AG04450 (cell line): ENCODE measurements at places on chromosomes 2 and 18. TPM values are rescaled to one million over a fixed set of nuclear protein-coding genes. Genes with fewer than 3 reads are reported as not detected.

The CNRIP1 gene
- polyA plus RNA-seq, result 56.3 and 61.6 TPM in 2 replicates

The CDK15 gene
- 16.0 and 18.6 TPM in 2 replicates for polyA plus RNA-seq

The LHCGR gene
- 3.4 and 3.8 TPM in 2 replicates for polyA plus RNA-seq

The MAPRE3 gene
- polyA plus RNA-seq, result 16.4 and 16.8 TPM in 2 replicates

The UCN gene
- 0.40 TPM in 1 of 2 replicates, not detected in the other for polyA plus RNA-seq

The FAM228A gene
- 0.05 and 0.07 TPM in 2 replicates for polyA plus RNA-seq

The GALR1 gene
- not detected in 2 replicates for polyA plus RNA-seq

The IMP4 gene
- polyA plus RNA-seq, result 51.0 and 79.5 TPM in 2 replicates

The RBKS gene
- polyA plus RNA-seq, result 1.4 and 1.5 TPM in 2 replicates

The AFF3 gene
- polyA plus RNA-seq, result 17.9 and 21.8 TPM in 2 replicates

The ZEB2 gene
- polyA plus RNA-seq, result 36.1 and 41.7 TPM in 2 replicates

The ARHGAP25 gene
- 0.38 and 0.55 TPM in 2 replicates for polyA plus RNA-seq

DNA sequence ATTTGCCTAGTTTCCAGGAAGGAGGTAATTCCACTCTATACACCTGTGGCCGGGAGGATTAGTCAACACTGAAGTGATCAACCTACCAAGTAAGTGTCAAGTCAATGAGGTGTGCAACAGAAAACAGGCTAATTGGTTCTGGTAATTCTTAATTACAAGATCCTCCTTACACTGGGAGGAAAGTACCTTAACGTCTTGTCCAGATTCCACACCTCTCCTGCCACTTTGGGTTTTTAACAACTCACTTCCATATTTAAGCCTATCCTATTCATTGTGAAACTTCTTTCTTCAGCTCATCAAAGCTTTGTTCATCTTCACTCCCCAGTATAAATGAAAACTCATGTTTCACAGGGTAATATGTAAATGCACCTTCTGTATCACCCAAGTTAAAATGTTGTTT lies 22.0 kb upstream of the MAP4K4 start:
- no peak for DNase-seq

GRCh38 chr2:10599089-10599488 lies 90.7 kb downstream of the NOL10 start:
- no peak for DNase-seq

GRCh38 chr2:118055512-118056164 lies 32.6 kb upstream of the INSIG2 start:
- DNase-seq, result no peak

DNA sequence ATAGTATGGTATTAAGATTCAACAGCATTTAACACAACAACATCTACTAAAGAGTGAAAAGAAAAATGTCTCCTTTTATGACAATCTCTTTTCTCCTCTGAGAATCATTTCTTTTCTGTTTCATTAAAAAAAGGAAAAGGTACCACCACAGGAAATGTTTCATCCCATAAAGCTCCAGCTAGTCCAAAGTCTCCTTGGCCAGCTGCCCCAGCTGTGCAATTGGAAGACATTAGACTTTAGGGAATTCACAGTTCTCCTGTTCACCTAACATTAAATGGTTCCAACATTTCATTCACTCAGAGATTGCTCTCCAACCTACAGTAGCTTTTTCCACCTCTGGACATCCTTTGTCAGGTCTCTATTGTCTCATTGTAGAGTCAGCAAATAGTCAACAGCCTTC lies 78.7 kb upstream of the YPEL5 start:
- DNase-seq, result no peak

DNA sequence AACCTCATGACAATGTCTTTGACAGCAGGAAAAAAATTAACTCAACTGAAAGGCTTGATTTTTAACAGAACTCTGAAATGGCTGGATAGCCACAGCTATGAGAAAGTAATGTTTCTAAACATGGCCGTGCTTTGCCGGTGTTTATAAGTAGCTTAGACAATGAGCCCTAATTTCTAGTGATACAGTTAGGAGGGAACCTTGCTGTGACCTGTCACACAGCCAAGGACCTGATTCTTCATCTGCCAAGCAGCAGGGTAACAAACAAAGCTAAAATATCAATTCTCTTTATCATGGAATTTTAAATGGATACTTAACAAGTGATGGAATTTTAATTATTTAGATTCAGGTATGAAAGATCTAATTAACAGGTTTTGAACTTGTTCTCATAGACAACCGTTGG lies 24.3 kb upstream of the DYNC2LI1 start:
- DNase-seq, result no peak

DNA sequence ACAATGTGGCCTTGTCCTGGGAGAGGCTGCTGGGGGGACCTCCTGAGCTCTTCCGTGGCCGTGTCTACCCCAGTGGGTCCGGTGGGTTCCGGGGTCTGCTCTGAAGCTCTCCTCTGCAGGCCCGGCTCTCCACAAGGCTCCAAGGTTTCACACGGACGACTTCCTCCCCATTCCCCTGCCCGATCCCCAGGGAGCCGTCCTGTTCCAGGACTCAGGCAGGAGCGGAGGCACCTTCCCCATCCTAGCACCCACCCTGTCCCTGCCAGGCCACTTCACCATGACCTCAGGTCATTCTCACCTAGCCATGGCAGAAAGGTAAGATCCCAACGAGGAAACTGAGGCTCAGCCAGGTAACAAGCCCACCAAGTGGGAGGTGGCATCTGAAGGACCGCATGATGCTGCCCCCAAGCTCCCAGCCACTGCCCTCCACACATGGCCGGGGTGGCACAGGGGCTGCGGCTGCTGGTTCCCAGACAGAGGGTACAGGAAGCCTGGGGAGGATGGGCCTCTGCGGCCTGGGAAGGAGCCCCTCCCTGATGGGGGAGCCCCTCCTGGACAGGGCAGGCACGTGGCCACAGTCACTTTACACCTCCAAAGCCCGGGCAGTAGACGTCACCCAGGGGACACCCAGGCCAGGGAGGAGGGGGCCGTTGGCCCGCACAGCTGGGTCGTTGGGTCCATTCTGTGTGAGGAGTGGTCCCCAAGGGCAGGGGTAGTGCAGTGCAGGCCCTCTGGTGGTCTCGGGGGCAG lies 274.0 kb downstream of the NDUFA10 start:
- no peak for DNase-seq

- DNase-seq, result no peak
Observed at GRCh38 chr2:43038034-43038695, 188.2 kb downstream of the ZFP36L2 start.

DNA sequence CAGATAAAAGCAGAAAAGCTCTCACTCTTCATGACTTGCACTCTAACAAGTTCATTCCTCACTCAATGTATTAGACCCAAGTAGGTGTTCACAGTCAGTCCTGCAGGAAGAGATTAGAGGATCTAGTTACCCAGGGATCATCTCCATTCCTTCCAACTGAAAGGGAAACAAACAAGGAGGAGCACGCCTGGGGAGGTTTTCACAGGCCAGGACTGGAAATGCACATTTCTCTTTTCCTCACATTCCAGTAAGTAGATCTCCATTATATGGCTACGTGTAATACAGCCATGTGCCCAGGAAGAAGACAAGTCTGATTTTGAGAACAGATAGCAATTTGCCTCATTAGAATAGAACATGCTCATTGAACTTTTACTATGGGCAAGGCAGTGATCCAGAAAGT lies 1132.2 kb upstream of the FAM98A start:
- DNase-seq, result no peak

DNA sequence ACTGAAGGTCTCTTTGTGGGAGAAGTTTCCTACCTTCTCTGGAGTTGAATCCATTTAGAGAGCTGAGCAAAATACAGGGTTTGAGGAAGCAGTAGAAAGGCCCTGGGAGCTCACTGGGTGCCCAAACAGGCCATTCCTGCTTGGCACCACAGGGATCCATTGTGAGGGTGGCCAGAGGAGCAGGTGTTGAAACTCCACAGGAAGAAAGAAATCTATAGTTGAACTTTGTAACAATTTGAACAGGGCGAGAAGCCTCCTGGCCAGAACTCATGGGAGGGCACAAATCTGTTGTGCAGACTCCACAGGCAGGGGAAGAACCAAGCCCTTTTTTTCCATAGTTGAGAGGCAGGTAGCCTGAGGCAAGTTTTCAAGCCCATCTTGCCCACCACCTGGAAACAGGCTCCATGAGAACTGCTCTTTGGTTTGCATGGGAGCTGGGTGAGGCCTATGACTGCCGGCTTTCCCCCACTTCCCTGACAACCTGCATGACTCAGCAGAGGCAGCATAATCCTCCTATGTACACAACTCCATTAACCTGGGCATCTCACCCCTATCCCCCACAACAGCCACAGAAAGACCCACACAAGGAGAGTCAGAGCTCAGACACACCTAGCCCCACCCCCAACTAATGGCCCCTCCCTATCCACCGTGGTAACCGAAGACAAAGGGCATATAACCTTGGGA lies 1053.0 kb downstream of the TSN start:
- DNase-seq, result no peak

- no peak for DNase-seq
Observed at GRCh38 chr18:4074647-4075046, 380.5 kb downstream of the DLGAP1 start.

DNA sequence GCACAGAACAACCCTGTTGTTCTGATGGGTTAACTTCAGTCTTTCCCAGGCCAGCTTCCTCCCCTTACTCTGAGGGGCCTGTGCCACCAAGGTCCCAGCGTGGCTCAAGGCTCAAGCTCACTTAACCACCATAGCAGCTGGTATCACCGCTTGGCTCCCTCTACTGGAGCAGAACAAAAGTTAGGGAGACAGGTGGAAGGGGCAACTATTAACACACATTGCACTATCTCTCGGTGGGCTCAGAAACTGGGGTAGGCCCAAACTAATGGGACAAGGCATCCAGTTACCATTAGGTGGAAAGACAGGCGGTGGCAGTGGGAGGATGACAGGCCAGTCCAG lies 88.7 kb upstream of the ATL2 start:
- DNase-seq, result no peak

- DNase-seq, result no peak
Observed at GRCh38 chr2:27427863-27428212, 593 bp upstream of the NRBP1 start.

GRCh38 chr18:12048010-12048826 lies 45.4 kb upstream of the ANKRD62 start:
- DNase-seq, result no peak

DNA sequence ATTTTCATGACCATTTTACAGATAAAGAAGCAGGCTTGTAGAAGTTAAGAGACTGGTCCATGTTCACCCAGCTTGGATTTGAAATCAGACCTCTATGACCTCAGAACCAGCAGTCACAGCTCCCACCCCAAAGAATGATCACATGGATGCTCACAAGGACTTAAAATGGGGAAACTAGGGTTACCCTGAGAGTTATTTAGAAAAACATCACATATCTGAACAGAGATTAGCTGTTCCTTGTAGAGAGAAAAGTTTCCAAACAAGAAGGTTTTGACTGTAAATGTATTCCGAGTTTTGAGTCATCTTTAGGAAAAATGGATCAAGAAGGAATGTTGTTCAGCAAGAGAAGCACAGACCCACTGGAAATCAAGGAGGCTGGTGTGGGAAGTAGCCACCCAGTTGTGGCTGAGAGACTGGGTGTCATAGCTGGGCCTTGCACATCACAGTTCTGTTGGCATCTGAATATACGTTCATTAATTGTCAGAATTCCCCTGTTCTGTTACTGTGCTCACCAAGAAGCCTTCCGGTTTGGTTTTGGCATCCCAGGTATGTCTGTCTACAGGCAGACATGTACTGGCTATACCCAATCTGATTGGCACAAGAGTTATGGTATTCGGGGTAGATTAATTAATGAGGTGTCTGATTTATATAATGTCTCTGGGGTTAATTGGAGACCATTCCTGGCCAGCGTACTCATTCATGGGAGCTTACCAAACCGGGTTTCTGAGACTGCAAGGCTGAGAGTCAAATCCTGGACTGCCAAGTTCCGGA lies 371.8 kb upstream of the SLC14A2 start:
- DNase-seq, result no peak

- no peak for DNase-seq
Observed at GRCh38 chr18:3102983-3103382, 90.0 kb upstream of the LPIN2 start.

DNA sequence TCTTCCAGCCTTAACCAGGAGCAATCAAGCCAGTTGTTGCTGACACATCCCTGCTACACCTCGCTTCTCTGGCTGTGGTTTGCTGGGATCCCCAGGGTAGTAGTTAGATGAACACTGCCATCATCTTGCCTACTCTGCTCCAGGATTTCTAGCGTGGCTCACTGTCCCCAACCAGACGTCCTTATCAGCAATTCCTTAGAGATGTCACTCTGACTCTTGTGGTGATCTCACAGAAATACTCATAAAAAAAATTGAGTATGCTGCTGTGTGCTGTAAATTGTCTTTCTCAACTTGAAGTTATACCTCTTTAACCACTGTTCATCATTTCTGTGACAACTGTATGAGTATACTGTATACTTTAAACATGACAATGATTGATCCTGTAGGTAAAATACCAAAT lies 63.2 kb downstream of the PLCL1 start:
- DNase-seq, result no peak

GRCh38 chr2:96934182-96934495 lies 52.2 kb downstream of the FAM178B start:
- DNase-seq, result no peak

DNA sequence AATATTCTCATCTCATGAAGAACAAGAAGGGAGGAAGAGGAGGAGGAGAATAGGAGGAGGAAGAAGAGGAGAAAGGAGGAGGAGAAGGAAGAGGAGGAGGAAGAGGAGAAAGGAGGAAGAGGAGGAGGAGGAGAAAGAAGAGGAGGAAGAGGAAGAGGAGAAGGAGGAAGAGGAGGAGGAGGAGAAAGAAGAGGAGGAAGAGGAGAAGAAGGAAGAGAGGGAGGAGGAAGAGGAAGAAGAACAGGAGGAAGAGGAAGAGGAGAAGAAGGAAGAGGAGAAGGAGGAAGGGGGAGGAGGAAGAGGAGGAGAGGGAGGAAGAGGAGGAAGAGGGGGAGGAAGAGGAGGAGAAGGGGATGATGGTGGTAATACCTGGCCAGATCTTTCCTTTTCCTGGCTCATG lies 70.0 kb upstream of the PTPRM start:
- no peak for DNase-seq

DNA sequence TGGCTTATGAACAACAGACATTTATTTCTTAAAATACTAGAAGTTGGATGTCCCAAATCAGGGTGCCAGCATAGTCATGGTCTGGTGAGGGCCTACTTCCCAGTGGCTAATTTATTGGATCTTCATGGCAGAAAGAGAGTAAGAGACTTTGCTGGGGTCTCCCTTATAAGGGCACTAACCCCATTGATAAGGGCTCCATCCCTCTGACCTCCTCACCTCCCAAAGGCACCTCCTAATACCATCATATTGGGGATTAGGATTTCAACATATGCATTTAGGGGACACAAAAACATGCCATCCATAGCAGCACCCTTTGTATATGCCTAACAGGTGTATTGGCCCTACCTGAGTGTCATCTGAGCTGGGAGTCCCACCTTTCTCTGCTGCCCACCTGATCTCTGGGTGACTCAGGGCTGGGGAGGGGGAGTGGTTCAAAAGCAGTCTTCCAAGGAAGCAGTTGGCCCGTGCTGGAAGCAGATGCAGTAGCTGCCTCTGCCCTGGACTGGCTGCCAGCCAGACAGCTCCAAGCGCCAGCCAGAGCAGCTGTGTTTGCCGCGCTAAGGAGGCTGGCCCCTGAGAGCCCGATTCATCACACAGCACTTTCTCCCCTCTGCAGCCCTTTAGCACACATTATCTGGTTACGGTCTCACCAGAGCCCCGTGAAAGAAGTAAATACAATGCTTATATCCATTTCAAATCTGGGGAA lies 84.6 kb downstream of the SMAD7 start:
- peak; percentile 77 for DNase-seq
